ENCODE measurements at places on chromosomes 7 and 10.
A peak's percentile ranks its signal among the peaks of the same experiment; 100 is the strongest.

DNA sequence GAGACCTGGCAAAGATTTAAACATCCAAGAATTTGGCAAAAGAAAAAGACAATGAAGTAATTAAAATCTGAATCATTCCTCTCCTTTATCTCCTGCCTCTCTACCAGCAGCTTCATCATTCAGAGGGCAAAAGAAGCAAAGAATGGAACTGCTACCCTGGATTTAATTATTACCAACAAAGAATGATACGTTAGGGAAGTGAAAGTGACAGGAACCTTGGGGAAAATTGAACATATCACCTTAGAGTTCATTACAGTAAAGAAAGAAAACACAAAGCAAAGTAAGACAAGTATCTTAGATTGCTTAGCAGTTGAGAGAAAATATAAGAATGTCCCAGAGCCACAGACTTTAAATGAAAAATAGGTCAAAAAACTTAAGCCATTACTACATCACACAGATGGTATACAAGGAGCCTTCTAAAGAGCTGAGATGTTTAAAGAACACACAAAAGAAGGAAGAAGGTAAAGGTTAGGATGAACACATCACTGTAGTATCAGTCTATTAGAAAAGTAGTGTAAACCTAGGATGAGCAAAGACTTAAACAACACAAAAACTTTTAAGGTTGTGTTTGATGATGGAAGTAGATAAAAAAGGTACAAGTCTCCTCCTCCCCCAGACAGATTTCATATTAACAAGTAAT, 17.5 kb downstream of the CTNNA3 start:
- DNase-seq = no peak

GRCh38 chr7:71925663-71926062, 486.5 kb downstream of the CALN1 start:
- no peak for DNase-seq

DNA sequence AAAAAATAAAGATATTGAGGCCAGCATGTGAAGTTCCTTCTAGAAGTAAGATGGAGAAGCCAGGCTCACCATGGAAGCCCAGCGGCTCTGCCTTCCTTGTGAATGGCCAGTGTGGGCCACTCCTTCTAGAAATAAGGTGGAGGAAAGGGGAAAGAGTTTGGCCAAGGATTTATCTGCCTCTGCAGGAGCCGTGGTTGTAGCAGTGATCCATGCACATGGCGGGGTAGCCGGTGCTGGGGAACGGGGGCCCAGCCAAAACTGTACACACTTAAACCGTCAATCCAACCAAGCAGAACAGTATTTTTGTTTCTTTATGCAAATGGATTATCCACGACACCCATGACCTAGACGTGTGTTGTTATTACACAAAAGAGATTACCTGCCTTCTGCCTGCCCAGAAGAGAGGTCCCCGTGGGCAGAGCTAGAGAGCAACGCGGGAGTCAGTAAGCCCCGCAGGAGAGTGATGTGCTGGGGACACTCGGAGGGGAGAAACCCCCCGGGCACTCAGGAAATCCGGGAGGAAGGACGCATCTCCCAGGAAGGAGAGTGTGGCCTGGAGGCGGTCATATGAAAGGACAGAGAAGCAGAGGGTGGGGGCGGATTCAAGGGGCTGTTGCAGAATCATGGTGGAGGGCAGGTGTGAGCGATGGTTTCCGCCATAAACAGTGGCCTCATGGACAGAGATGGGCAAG, 218.4 kb upstream of the PPP2R2D start:
- DNase-seq = no peak

DNA sequence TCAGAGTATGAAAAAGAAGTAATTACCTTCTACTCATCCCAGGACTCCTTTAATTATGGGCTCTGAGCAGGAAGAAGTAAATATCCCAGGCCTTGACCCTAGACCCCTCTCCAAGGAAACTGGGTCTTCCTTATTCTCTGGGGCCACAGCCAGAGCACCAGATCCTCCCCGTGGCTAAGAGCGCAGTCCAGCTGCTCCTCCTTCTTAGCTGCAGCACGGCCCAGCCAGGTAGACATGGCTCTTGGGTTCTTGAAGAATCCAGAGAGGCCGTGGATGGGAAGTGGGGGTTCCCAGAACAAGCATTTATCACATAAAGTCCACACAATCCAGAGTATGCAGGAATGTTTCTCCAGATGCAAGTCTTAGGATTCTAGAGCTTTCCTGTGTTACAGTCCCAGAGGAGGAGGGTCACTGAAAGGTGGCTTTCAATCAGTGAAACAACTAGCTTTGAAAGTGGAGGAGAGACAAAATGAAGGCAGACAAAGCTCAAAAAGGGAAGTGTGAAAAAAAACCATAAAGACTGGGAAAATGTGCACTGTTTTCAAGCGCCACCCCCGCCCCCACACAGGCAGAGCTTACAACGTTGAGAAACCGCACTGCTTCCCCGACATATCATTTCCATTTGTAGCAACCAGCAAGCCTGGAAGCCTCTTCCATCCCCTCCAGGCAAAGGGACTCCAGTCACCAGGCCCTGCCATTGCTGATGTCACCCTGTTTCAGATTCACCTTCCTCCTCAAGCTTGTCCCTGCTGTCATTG, 396.5 kb upstream of the MKI67 start:
- DNase-seq = no peak

- DNase-seq = no peak
Measured at GRCh38 chr10:22185586-22185985, 32.2 kb downstream of the EBLN1 start.

- peak; percentile 98 for DNase-seq
Measured at GRCh38 chr10:102241444-102242117, at the start of gene PITX3. TSS of gene PITX3 (minus strand) at chr10:102241512. CDS start at chr10:102232080, 9,432 bp downstream.

DNA sequence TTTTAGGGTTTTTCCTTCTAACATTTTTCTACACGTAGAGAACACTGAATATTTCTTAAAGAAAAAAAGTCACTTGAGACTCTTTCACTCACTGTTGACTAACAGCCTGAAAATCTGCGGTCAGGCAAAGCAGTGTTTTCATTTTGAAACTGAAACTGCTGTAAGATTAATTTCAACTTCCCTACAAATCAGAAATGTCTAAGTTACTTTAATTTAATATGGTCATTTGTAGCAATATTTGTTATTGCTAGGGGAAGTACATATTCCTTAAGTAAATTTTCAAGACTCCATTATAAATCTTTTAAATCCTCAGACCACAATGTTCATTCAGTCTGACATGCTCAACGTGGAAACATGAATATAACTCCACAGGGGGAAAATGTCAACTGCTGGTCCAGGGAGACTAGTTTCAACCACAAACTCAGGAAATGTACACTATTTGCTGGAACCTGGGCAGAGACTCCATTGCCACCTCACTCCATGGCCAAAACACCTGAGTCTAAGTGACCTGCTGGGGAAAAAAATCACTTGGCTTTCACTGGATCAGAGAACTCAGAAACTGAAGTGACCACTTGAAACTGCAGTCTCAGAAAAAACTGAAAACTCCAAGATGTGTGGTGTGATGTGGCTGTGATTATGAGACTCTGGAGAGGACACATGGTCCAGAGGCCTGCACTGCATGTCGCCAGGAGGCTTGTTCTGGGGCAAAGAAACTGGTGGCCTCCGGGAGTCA, 161.2 kb downstream of the TAX1BP1 start:
- no peak for DNase-seq

- DNase-seq = no peak
Measured at GRCh38 chr7:46774515-46774914, 807.4 kb downstream of the TNS3 start.

DNA sequence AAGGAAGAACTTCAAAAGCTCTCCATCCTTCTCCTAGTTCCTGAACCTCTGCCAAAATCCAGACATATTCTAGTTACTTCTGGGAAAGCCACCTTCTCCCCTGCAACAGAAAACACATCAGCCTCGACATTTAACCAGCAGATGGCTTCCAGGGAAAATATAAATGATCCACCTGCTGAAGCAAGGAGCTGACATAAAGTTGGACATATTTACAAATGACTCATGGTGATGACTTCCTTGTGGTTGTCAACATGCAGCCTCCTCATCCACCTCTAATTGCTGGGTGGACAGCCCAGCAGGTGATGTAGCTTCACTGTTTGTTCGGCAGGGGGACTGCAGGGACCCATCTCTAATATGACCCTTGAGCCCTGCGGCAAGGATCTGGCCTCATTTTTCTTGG, 266.0 kb downstream of the C7orf25 start:
- no peak for DNase-seq

DNA sequence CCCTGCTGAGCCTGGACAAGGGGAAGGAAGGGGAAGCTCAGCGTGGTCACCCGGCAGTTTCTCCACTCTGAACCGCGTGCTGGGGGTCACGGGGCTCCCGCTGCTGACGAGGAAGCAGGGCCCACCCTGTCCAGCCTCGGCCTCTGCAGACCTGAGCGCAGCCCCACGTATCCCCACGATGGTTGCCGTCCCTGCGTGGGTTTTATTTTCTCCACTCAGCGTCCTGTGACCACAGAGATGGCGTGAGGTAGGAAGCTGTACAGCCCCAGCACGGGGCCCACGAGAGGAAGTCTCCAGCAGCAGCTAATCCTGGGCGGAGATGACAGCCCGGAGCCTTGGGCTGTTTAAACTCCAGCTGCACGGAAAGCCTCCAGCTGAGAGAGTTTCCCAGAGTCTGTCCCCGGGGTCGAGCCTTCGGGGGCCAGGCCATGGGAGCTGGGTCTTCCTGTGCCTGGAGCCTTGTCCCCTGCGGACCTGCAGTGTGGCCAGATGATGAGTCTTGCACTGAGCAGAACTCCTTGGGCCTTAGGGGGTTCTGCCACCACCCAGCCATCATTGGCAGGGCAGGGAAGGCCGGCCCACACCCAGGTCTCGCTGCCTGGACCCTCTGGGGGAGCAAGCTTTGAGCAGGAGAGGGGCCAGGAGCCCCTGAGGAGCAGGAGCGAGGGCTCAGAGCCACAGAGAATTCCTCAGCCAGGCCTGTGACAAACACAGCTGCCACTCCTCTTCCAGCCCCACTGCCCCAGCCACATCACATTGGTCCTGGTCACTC, 72.8 kb upstream of the FAM20C start:
- DNase-seq = peak; percentile 77

- DNase-seq = no peak
Measured at GRCh38 chr10:88004451-88004850, 141.0 kb downstream of the PTEN start.

- DNase-seq = peak; percentile 15
Measured at GRCh38 chr10:131824371-131825149, 76.2 kb upstream of the PPP2R2D start.

DNA sequence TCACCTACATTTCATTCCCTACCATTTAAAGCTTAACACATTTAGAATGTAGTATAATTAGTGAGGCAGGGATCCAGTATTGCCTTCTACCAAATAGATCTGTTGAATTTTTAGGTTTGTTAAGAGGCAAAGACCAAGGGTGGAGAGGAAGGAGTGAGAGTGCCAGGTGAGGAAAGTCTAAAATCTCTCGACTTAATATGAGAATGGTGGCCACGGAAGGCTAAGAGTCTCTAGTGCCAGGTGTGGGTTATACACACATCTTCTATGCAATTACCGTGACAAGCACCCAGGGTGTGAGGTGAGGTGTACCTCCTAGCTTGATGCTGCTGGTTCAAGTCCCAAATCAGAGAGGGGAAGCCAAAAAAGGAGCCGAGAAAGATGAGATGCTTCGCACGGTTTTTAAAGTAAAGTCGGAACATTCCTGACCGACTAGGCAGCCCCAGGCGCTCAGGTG, 439 bp downstream of the IQUB start:
- no peak for DNase-seq

DNA sequence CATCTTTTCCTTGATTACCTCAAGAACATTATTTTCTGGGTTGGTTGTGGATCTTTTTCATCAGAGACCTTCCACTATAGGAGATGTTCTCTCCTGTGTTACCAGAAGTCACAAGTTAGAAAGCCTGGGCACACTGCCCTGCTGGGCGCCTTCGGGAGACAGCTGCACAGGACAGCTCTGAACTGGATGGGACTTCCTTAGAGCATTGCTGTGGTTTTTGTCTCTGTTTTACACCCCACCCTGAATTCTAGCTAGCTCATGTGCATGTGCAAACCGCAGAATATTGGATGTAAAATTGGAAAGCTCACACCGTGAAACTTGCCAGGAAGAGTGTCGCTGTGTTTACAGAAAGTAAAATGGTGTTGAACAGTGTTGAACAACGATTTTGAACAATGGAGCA, 54.4 kb upstream of the SEC61G start:
- DNase-seq = peak; percentile 40

GRCh38 chr10:50807851-50808776, 68.4 kb downstream of the ASAH2B start:
- DNase-seq = no peak

Data from femur (tissue), 1 donor.